ENCODE measurements at places on chromosomes 12 and 14.
A peak's percentile ranks its signal among the peaks of the same experiment; 100 is the strongest.

DNA sequence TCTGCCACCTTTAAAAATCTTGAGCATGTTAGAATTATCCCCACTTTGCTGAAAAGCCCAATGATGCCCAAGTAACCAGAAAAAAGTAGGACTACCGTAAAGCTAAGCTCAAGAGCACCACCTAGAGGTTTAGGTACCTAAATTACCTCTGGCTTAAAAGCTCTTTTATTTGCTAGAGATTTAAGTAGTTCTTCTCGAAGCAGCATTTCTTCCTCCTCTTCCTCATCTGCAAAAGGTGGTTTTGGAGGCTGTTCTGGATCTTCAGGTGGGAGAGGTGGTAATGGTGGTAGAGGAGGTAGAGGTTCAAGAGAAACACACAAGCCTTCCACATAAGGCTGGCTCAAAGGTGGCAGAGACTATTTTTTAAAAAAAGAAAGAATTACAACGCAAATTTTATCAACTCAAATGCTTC, 26.9 kb downstream of the ZFC3H1 start:
- peak; percentile 19 for DNase-seq

GRCh38 chr14:22271838-22272799, 316.9 kb downstream of the DAD1 start:
- no peak for DNase-seq

GRCh38 chr12:5177731-5178130, 134.1 kb downstream of the KCNA5 start:
- no peak for DNase-seq

DNA sequence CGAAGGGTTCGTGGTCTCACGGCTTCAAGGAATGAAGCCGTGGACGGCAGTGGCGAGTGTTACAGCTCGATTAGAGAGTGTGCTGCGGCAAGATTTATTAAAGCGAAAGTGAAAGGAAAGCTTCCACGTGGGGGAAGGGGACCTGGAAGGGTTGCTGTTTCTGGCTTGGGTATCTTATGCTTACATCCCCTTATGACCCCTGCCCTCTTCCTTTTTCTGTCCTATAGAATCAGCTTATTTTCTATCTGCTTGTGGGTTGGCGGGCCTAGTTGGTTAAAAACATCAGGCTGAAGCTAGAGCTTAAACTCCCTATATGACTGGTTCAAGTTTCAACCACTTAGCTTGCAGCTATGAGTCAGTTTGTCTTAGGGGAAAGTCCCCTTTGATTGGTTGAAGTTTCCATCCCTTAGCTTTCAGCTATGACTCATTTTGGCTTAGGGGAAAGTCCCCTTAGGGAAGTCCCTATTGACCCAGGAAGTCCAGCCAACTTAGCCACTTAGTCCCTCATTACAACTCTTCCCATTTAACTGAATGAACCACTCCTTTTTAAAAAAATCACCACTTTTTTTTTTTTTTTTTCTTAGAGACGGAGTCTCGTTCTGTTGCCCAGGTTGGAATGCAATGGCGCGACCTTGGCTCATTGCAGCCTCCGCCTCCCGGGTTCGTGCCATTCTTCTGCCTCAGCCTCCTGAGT, 1494.7 kb upstream of the TMEM132C start:
- no peak for DNase-seq
